ENCODE measurements at places on chromosomes 7 and 10. TPM values are rescaled to one million over a fixed set of nuclear protein-coding genes. Genes with fewer than 3 reads are reported as not detected.

DNA sequence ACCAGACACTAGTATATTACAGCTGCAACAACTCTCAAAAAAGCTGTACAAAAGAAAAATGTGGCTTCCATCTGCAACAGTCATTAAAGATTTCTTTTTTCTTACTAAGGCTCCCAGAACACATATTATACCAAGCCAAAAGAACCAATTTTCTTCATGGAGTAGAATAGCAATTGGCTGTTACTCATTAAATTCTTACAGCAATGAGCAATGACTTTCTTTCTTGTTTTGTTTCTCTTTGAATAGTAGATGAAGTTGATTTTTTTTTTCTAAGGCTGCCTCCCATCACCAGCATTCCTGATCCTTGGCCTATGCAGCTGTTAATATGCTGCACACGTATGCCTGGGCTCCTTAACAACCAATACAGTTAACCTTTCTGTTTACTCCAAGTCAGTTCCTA, 36.6 kb upstream of the SPOCK2 start:
- DNase-seq = no peak

DNA sequence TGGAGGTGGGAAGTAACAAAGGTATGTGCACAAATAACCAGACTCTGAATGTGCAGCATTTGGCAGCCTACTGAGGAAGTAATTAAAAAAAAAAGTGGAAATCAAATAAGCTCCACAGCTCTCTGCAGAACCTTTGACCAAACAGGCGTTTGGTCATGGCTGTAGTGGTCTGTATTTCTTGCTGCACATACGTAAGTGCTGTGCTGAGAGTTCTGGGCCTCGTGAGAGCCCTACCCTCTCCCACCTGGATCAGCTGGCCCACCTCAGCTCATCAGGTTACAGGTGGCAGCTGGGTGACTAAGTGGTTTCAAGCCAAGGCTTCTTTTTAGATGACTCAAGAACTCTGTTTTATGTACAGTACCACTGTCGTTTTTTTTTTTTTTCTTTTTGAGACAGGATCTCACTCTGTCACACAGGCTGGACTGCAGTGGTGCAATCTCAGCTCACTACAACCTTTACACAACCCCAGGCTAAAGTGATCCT, 178.2 kb upstream of the KLF6 start:
- DNase-seq = no peak

DNA sequence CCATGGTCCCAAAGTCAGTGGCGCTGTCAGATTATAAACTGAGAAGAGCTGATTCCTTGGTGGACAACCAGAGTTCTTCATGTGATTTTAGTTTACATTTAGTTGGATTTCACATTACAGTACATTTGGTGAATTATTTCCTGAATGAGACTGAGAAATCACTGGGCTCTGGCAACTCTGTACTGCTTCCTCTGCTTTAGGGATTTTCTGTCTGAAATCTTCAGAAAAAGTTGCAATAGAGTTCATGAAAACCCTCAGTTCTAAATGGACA, 242.6 kb downstream of the BICC1 start:
- no peak for DNase-seq

DNA sequence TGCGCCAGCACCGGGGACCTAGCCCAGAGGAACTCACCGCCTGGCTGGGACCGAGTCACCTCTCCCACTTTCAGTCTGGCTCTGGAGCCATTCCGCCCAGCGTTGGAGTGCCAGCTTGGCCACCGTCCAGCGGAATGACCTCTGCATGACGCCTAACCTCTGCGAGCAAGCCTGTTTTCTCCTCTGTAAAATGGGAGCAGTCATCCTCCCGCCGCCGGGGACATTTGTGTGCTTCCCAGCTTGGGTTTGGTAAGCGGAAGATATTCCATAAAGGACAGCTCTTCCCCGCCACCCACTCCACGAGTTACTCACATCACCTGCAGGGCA, 1.3 kb upstream of the ZCCHC24 start:
- peak; percentile 54 for DNase-seq

DNA sequence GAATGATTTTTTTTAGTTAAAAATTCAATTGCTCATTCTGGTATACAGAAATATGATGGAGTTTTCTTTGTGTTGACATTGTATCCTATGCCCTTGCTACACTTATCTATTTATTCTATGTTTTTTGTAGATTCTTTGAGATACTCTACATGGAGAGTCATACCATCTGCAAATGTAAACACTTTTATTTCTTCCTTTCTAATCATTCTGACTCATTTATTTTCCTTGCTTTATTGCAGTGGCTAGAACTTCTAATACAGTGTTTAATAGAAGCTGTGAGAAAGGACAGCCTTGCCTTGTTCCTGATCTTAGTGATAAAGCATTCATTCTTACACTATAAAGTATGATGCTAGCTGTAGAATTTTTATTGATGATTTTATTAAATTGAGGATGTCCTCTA, 9.9 kb upstream of the IGFBP3 start:
- no peak for DNase-seq

DNA sequence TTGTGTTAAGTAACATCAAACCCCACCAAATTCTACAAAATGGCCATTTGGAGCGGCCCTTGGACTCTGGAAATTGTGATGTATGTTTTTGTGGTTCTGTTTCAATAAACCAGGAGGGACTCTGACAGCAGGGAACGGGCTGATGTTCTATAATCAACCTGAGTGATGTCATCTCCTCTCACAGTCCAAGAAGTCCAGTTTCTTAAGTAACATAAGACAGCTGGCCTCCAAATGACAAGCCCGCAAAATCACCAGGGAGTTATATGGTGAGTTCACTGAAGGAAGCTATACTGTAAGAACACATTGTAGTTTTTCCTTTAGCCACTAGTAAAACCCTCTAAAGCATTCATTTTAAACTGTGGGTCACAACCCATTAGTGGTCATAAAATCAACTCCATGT, 34.0 kb downstream of the GOT1 start:
- DNase-seq = no peak

DNA sequence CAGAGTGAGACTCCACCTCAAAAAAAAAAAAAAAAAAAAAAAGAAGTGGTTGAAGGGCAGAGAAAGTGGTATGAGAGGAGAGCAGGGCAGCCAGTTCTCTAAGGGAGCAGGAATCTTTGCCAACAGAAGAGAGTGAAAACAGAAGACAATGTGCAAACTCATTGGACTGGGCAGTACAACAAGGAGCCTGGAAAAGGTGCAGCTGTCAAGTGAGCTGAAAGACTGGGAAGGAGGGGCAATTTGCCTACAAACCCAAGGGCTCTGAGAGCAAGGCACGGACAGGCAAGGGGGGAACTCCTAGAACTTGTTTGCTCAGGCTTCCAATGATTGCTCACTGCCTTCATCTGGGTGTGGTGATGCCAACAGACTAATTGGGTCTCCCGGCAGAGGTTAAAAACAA, 9.5 kb downstream of the ACTR1A start:
- DNase-seq = no peak

- no peak for DNase-seq
Measured at GRCh38 chr10:24306507-24306875, 97.6 kb downstream of the KIAA1217 start.

- DNase-seq = no peak
Measured at GRCh38 chr7:83150310-83150709, 12.4 kb downstream of the PCLO start.

DNA sequence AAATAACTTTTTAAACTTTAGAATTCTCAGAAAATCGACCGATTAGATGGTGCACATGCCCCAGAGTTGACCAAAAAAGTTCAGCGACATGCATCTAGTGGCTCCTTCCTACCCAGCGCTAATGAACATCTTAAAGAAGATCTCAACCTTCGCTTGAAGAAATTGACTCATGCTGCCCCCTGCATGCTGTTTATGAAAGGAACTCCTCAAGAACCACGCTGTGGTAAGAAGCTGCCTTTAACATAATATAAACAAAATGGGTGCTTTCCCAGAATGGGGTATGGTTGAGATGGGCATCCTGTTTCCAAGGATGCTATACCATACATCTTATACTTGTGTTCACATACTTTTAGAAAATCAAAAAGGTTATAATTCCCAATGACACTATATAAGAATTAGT, 24.6 kb downstream of the GLRX3 start:
- no peak for DNase-seq

GRCh38 chr7:137983323-137984008, 18.4 kb downstream of the CREB3L2 start:
- no peak for DNase-seq

GRCh38 chr10:66604195-66604594, 321.6 kb upstream of the LRRTM3 start:
- no peak for DNase-seq

DNA sequence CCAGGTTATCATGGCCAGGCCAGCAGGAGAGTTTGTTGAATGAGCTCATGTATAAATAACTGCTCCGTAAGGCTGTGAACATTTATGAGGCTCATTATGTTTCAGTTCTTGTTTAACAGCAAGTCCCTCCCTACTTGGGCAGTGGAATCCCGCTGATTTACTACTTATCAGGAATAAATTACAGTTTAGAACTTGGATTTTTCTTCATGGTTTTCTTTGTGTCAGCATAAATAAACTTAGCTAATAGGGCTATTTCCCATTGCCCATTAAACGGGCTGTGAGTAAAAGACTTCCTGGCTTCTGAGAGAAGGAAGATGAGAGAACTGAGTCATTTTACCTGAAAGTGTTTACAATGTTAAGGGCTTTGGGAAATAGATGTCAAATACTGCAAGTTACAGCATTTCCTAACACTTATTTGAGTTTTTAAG, 701.6 kb upstream of the ANKRD30A start:
- no peak for DNase-seq

CNTNAP2 gene
- total RNA-seq = not detected

TSPAN33 gene
- total RNA-seq = 4.2 TPM

IL6 gene
- total RNA-seq = not detected

CNPY1 gene
- not detected for total RNA-seq

OR2A5 gene
- not detected for total RNA-seq

STEAP2 gene
- not detected for total RNA-seq

SLC29A3 gene
- total RNA-seq = 2.0 TPM

H2BK1 gene
- 1.2 TPM for total RNA-seq

All from activated naive CD4-positive, alpha-beta T cell treated with anti-CD3 and anti-CD28 coated beads, Interleukin-2, amount 50 U/mL, for 72 hours (primary cell).